ENCODE measurements at places on chromosomes 2 and 18.

DNA sequence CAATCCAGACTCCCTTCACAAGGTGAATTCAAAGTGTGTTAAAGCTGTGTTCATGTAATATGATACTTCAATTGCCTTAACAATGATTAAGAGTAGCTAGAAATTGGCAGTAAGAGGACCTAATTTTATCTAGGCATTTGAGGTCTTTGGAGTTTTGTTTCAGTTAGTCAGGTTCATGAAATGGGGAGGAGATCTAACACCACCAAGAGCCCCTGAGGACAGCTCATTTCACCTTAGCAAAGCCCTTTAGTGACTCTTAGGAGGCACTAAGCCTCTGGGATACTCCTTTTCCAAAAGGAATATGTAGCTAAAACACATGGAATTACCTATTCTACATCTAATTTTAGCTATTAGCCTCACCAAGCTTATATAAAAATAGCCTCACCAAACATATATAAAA, 716.5 kb upstream of the RAB6C start:
- DNase-seq, result no peak

DNA sequence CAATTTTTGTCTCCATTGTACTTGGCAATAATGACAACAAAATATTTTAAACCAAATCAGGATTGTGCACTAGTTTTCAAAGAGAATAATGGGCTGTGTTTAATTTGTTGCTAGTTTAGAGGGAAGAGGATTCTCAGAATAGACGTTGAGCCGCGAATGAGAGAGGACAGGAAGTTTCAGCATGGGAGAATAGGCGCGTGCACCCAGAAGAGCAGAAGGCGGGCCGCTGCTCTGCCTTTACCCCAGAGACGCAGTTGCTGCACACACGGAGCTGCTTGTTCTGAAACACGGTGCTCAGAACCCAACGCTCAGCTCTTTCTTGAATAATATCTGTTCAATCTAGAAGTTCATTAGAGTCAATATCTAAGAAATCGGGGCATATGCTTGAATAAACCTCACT, 223.4 kb downstream of the MYT1L start:
- no peak for DNase-seq

DNA sequence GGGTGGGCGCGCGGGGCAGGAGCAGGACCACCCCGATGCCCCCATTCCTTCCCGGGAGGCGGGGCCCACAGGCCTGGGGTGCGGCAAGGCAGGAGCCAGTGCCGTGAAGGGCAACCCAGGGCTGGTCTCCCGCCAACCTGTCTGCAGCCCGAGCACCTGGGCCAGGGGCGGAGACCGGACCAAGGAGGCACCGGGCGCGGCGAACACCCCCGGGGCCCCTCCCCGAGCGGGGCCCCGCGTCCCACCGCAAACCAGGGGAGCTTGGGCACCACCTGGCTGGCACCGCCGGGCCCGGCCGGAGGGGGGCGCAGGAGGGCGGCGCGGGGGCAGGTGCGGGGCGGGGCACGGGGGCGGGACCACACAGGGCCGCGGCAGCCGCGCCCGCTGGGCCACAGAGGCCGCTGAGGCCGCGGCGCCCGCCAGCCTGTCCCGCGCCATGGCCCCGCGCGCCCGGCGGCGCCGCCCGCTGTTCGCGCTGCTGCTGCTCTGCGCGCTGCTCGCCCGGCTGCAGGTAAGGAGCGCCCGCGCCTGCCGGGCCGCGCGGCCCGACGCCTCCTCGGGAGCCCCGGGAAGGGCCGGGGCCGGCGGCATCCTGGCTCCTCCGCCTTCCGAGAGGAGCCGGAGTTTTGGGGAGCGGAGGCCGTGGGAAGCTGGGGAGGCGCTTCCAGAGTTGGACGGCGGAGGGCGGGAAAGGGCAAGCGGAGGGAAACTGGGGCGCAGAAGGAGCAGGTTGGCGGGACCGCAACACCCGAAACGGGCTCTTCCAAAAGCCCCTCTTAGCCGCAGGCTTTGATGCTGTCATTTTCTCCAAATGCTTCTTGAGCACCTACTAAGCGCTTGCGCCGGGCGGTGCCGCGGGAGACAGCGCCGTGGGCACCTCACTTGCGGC, at the start of gene TNFRSF11A:
Gene TNFRSF11A, plus strand, starts transcription at position 394 of the 889 bp plus-strand sequence. Its CDS starts 43 bp downstream, at position 437.
- DNase-seq, result peak; percentile 81

DNA sequence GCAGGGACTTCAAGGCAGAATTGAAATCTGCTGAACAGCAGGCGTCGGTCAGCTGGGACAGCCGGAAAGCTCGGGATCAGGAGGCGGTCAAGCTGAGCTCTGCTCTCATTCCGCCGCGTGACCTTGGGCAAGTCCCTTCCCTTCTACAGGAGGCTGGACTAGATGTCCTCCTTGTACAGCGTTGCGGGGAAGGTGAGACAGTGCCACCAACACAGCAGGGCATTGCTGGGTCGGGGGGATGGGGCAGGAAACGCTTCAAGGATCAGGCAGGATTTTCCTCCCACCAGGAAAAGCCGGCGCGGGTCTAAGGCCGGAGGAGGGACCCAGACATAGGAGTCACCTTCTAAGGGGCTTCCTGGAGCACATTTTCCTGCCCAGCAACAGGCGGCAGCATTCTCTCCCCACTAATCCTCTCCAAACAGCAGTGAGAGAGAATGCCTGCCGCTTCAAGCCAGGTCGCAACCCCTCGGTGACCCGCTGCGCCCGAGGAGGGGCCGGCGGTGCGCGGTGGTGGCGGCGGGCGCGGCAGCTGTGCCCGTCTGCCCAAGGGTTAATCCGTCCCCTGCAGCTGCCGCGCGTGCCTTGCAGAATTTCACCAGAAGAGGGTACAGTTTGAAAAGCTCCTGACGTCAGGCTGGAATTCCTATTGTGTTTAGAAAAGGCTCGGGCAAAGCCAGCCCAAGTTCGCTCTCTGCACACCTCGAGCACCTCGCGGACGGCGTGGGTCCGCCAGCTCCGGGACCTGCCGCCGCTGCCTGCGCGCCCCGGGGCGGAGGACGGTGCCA, at the start of gene KCNF1:
Gene KCNF1, plus strand, starts transcription at position 644 of the 785 bp plus-strand sequence. CDS start 493 bp downstream, outside the sequence.
- DNase-seq, result peak; percentile 37

DNA sequence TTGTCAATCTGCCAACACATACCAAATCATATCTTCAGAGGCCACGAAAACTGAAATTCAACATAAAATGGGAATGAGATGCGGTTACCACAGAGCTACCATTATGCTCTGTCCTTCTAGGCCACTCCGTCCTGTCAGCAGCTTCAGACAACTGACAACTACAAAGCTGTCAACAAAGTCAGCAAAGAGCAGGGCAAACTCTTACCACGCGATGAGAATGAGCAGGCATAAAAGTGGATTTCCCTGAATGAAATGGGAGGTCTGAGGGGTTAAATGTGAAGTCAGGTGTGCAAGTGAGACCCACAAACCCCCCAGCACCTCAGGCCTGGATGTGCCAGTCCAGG, 130.1 kb downstream of the LNPK start:
- DNase-seq, result no peak

GRCh38 chr18:37421341-37422077, 144.1 kb downstream of the CELF4 start:
- no peak for DNase-seq
